Calu3 (cell line): ENCODE measurements at places on chromosomes 12 and 14.

DNA sequence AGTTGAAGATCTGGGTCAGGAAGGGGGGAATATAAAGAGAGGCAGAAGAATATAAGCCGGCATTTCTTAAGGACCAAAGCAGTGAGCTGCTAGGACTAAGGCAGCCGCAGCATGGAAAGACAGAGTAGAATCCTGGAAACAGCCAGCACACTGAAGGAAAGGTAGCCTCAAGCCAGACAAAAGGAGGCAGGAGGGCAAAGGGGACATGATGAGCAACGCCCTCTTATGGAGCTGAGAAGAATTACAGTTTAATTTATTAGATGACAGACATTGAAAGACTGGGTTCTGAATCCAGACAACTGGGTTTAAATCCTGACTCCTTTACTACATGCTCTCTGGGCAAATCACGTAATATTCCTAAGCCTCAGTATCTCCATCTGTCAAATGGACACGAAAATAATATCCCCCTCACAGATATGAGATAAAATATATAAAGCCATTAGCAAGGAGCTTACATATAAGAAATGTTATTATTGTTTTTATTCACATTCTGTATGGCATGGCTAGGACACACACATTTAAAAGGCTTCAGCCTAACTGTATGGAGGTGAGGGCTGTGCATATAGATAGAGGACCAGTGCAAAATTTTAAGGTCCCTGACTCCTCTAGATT, 8.1 kb upstream of the PCED1B start:
- DNase-seq, result no peak

DNA sequence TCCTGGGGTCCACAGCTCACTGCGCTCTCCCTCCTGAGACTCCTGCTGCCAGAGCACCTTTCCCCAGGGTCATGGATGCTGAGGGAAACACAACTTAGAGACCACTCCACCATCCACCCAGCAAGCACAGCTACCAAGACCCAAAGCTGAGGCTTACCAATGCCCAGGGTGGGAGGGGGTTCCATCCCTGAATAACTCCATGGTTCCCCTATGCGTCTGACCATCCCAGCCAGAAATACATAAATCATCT, 36.3 kb downstream of the DAD1 start:
- DNase-seq, result no peak

GRCh38 chr12:59936534-59936933, 340.7 kb downstream of the SLC16A7 start:
- no peak for DNase-seq

GRCh38 chr12:118330421-118331018, 42.2 kb downstream of the TAOK3 start:
- no peak for DNase-seq
